NCI-H187 treated with DMSO at 0.1 percent for 48 hours (cell line): ENCODE measurements at places on chromosomes 11 and 22.

DNA sequence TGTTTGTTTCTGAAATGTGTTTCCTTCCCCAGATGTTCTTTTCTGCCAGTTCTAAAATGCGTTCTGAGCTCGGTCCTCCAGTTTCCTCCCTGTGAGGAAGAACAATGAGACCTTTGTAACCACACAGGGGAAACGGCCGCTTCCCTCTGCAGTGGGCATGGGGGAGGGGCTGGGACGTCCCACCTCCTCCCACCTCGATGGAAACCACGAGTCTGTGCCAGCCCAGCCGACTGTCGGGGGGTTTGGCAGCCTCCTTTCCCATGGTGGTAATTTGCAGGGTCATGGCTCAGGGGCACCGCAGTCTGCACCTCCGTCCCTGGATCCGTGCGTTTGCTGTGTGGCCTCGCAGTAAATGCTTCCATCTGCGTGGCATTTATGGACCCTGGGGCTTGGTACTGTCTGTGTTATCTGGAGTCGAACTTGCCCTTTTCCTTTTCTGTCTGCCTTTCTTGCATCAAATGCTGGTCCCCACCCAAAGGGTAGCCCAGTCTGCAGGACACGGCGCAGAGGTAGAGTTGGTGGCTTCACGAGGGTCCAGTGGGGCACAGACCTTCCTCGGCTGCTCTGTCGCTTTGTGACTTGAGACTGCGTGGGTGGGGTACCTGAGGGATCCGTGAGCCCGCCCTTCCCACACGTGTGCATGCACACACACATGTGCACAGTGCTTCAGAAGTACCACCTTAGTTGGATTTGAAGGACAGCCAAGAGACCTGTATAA, 16.1 kb downstream of the LRP5 start:
- DNase-seq, result no peak

DNA sequence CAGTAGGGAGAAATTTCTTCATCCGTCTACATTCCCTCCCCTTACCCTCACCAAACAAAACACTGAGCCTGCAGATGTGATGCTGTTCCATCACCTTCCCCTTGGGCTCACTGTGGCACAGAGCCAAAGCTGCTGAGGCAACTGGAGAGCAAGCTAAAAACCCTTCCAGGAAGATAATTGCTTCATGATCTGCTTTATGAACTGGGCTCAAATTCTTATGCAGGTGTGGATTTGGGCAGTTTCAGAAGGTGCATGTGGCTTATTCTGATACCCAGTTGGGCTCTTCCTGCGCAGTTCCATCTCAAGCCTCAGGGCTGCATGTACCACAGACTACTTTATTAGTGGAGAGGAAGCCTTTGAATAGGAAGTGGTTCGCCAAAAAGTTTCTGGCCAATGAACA, 58.3 kb downstream of the AAMDC start:
- no peak for DNase-seq

- DNase-seq, result no peak
Measured at GRCh38 chr22:27780161-27780575, 21.4 kb downstream of the MN1 start.

DNA sequence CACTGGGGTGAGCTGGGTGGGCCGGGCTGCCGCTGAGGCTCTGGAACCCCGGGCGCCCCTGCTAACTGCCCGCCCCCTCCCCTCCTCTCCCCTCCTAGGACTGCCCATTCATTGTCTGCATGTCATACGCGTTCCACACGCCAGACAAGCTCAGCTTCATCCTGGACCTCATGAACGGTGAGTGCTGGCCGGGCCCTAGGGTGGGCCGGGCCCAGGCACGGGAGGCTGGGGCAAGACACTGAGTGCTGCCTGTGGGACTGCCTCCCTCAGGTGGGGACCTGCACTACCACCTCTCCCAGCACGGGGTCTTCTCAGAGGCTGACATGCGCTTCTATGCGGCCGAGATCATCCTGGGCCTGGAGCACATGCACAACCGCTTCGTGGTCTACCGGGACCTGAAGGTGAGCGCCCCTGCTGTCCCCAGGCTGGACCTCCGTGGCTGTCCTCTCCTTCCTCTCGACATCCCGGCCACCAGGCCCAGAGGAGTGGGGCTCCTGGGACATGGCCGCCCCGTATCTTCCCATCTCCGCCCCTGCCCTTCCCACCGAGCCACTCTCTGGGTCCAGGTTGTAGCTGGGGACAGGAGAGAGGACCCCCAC, 7.5 kb upstream of the ANKRD13D start:
- no peak for DNase-seq

DNA sequence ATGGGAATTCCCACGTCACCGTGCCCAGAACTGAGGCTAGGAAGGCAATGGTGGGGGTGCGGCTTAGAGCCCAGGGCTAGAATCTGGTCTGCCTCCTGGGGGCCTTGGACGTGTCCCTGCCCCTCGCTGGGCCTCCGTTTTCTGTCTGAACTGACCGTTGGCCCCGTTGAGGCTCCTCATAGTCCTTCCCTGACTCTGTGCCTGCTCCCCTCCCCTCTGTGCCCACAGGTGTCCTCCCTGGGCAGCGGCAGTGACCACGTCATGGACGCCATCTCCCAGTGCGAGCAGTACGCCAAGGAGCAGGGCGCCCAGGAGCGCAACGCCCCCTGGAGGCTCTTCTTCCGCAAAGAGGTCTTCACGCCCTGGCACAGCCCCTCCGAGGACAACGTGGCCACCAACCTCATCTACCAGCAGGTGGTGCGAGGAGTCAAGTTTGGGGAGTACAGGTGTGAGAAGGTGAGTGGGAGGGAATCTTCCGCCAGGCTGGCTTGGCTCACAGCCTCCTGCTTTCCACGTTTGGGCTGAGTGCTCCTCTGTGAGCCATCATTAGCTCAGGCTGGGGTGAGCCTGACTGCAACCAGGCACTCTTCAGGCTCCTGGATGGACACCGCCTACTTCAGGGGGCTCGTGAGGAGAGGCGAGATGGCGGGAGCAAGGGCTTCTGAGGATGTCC, 63.9 kb downstream of the MYO7A start:
- DNase-seq, result peak; percentile 39

DNA sequence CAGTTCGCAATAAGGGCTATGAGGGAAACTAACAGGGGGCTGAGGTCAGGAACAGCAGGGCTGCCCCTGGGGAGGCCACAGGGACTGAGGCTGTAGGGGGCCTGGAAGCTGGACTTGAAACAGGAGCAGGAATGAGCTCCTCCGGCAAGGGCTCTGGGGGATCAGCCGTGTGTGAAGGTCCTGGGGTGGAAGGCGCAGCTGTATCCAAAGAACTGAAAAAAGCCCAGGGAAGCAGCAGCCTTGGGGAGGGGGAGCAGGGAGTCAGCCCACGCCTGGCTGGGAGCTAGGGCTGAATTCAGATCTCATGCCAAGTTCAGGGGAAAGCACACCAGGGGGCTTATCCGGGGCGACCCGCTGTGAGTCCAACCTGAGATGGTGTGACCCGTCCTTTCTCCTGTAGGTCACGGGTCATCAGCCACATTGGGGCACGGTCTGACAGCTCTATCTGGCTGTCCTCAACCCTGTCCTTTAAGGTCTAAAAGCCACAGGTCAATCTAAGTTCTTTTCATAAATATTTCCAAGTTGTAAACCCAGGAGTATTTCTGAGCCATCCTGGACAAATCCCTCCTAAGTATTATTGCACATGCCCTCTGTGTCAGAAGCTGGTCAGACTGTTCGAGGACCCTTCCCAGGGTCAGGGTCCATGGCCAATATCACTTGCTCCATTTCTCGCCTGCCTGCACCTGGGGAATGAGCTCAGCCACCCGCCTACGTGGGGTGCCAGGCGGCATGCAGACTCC, 18.0 kb downstream of the TP53AIP1 start:
- no peak for DNase-seq

DNA sequence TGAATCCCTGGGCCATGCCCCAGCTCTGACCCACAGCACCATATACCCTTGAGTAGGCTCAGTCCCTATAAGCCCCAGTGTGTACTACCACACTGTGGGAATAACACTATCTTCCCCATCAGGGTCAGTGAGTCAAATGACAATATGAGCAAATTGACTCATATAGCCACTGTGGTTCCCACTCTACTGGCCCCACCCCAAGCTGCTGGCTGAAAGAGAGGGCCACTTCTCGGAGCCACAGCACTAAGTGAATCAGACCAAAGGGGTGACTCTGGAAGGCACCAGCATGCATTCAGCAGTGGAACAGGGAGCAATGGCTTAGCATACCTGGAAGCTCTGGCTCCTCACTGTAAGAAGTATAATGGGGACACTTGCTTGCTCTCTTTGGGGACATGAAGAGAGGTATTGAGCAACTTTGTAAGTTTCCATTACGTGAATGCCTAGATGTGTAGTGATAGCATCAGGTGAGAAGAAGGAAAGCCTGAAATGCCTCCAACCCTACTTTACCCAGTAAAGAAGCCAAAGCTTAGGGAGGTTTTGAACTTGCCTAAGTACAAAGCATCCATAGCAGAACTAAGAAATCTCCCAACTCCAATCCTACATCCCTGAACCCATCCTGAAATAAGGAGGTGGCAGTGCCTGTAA, 13.5 kb downstream of the CD59 start:
- DNase-seq, result no peak

GRCh38 chr11:27837895-27838563, 137.8 kb upstream of the BDNF start:
- no peak for DNase-seq

DNA sequence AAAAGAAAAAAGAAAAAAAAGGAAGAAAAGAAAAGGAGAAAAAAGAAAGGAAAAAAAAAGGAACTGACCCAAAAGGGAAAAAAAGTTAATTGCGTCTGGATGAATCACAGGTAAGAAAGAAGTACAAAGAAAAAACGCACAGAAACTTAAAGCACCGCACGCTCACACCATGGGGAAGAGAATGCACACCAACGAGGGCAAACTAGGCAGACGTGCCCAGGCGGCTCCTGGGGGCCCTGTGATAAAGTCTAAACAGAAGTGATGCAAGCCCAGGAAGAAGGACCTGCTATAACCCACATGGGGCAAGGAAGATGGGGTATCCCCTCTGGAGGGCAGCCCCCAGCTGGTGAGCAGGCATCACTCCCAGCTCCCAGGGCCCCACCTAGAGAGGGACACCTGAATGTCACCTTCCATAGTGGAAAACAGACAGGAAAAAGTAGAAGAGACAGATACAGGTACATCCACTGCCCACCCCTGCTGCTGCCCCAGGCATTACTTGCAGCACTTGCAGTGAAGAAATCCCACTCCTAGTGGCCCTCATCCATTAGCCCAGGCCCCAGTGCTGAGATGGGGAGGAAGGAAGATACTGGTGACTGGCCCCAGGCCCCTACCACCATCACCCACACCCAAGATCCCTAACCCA, 28.9 kb downstream of the NAP1L4 start:
- no peak for DNase-seq

GRCh38 chr11:30567644-30568043, 18.5 kb downstream of the MPPED2 start:
- no peak for DNase-seq

DNA sequence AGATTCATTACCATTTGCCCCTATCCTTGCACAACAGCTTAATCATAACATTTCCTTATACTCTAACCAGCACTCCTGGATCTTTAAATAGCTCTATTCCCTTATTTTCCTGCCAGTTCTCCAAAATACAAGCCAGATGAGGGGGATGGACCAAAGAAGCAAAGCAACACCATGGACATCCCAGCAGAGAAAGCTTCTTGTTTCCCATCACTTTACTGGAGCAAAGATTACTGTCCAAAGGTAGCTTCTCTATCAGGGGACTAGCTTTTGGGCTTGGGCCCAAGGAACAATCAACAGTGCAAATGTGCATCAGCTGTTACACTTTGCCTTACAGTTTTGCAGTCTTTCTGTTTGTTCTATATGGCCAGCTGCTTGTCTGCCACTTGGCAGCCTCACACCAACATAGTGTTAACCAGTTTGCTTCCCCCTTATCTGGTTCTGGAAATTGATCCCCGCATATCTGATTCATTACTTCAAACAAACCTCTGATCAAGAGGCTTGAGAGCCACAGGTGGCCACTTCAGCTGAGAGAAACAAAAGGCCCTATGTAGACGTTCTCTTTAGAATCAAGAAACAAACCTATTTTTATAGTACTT, 814.3 kb downstream of the METTL15 start:
- DNase-seq, result no peak

DNA sequence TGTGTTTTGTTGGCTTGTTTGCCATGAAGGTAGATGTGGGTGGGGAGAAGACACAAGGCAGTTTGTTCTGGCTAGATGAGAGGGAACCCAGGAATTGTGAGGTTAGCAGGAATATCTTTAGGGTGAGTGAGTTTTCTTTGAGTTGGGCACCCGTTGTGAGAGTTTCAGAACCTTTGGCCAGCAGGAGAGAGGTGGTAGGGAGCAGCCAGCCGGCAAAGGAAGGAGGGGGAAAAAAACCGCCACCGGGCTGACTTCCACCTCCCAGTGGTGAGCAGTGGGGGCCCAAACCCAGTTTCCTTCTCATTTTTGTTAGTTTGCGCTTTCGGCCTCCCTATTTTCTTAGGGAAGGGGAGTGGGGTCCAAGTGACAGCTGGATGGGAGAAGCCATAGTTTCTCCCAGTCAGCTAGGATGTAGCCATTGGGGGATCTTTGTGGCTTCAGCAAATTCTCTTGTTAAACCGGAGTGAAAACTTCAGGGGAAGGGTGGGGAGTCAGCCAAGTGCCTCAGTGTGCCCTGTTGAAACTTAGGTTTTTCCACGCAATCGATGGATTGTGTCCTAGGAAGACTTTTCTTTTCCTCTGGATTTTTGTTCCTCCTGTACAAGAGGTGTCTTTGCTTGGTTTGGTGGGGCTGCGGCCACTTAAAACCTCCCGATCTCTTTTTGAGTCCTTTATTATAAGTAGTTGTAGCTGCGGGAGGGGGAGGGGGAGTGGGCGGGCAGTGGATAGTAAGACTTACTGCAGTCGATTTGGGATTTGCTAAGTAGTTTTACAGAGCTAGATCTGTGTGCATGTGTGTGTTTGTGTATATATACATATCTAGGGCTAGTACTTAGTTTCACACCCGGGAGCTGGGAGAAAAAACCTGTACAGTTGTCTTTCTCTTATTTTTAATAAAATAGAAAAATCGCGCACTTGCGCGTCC, 1.1 kb upstream of the GCAT start:
- DNase-seq, result no peak

DNA sequence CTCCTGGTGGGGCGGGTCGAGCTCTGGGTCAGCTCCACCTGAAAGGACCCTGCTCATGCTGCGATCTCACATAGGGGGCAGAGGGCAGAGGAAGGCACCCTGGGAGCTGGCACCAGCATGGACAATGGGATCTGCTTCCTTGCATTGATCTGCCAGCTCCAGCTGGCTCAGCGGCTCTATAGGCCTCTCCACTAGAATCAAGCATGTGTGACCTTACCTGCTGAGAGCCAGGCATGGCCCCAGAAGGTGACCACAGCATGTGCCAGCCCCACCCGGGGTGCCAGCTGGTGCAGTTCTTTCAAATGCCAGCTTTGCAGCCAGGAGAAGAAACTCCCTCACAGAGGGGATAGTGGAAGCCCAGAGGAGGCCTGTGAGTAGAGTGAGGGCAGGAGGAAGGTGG, 22.0 kb upstream of the KLHL35 start:
- no peak for DNase-seq

DNA sequence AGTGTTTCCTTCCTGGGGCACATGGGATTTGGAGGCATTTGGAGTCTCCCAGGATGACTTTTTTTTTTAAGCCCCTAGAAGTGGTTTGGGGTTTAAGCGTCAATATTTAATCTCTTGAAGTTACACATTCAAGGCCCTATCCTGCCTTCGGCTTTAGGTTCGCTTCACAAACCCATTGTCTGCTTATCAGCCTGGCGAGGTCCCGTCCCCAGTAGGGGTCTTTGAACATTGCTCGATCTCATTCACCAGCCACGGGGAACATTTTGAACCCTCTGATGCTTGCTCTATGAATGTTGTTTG, 75.9 kb downstream of the KCNQ1 start:
- DNase-seq, result no peak

- no peak for DNase-seq
Measured at GRCh38 chr22:22375576-22376351, 131.2 kb downstream of the VPREB1 start.
